ENCODE measurements at places on chromosomes 6 and 20. TPM values are rescaled to one million over a fixed set of nuclear protein-coding genes. Genes with fewer than 3 reads are reported as not detected.
A peak's percentile ranks its signal among the peaks of the same experiment; 100 is the strongest.

GRCh38 chr20:57030611-57031600, 235.5 kb downstream of the BMP7 start:
- peak; percentile 14 for DNase-seq

DNA sequence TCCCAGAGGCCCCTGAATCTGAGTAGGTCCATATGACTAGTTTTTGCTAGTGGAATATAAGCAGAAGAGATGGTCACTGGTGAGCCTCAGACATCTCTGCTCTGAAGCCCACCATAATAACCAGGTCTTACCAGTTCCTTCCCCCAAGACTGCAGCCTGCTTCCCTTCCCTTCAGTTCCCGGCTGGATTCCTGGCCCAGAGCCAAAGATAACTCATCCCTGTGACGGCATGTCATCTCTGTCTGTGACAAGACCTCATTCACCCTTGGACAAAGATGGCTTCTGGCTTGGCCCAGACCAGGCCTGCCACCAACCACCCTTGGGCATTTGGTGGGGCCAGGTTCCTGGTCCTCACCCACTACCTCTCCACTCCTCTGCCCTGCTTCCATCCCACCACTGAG, 145.5 kb upstream of the TOP1 start:
- DNase-seq = no peak

DNA sequence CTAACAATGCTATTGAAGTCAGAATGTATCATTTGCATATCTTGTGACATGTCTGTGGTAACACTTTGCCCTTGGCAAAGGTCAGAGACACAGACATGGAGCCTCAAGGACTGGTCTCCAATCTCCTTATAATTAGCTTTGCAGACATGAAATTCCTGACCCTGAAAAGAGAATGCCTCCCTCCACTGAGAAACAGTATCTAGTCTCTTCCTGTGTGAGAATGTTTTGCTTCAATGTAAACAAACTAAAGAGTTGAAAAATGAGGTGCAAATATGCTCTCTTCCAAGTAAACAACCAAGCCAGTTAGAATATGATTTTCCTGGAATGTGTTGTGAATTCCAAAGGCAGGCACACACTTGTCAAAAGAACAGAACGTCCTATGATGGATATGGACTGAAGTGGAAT, 407.1 kb upstream of the MARCKS start:
- DNase-seq = no peak

- DNase-seq = no peak
Observed at GRCh38 chr20:8155812-8156211, 23.7 kb downstream of the PLCB1 start.

GRCh38 chr20:62244644-62245108, 6.4 kb downstream of the OSBPL2 start:
- DNase-seq = peak; percentile 83

DNA sequence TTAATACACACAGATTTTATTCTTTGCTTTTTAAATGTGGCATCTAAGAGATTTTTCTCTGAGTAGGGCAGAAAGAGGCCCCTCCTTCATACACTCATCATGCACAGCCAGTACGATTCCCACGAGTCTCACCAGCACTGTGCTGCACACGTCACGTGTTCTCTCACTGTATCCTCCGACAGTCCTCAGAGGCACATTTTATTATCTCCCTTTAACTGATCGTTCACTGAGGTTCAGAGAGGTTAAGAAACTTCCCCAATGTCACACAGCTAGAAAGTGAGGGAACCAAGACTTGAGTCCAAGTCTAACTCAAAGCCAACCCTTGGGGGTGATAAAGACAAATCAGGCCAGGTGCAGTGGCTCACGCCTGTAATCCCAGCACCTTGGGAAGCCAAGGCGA, 142.5 kb downstream of the PREX1 start:
- DNase-seq = no peak

- DNase-seq = no peak
Observed at GRCh38 chr20:24097506-24098245, 109.1 kb upstream of the GGTLC1 start.

DNA sequence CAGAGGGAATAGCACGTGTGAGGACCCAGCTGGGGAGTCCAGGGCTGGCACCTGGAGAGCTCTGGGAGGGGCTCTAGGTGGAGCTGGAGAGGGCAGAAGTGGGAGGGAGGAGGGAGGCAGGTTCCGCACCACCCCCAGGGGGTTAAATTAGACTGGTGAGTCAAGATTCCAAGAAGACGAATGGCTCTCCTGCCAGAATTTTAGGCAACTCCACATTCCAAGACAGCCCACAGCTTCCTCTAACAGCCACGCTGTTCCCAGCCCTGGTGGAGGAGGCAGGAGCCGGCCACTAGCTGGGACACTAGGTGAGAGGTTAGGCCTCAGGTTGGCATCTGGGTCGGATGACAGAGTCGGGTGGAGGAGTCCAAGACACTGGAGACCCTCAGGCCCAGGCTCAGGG, 60.2 kb downstream of the TFAP2C start:
- no peak for DNase-seq

GRCh38 chr6:21348146-21348503, 245.4 kb upstream of the SOX4 start:
- DNase-seq = no peak

DNA sequence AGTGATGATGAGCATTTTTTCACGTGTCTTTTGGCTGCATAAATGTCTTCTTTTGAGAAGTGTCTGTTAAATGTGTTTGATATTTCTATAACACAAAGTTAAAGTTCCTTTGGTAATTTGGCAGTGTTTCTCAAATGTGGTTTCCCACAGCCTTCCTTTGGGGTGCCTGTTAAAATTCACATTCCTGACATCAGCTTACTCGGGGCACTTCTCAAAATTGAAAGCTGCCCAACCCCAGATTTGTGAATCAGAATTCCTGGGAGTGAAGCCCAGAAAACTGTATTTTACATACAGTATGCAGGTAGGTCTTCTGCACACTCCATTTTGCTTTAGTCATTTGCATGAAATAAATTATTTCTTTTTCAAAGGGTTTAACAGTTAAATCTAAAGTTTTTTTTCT, 207.9 kb downstream of the GMPR start:
- DNase-seq = no peak

GRCh38 chr6:164792666-164793065, 516.7 kb downstream of the C6orf118 start:
- no peak for DNase-seq

GRCh38 chr20:33460711-33461110, 17.1 kb upstream of the SNTA1 start:
- DNase-seq = no peak

DNA sequence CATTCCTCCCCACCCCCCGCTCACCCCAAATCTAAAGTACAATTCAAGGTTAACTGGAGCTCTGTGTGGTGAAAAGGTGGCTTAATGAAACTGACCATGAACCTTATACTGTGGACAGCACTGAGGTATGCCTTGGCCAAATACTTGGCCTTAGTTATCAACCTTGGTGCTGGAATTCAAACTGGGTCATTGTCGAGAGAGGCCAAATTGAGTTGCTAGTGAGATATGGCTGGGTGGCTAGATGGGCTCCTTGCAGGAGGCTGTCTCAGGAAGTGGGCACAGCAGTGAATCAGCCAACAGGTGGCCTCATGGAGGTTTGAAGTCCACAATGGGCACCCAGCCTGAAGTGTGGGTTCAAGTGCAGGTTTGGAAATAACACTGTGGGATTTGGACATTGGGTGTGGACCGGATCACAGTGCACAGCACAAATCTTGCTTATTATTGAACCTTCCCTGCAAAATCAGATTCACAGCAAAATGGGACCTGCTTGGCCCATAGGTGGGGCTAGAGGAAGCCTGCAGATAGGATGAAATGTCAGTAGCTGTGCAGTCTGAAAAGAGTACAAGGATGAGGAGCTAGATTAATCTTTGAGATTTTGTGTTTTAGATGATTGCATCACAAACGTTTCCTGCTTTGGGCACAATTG, 5.6 kb upstream of the BTBD3 start:
- no peak for DNase-seq

DNA sequence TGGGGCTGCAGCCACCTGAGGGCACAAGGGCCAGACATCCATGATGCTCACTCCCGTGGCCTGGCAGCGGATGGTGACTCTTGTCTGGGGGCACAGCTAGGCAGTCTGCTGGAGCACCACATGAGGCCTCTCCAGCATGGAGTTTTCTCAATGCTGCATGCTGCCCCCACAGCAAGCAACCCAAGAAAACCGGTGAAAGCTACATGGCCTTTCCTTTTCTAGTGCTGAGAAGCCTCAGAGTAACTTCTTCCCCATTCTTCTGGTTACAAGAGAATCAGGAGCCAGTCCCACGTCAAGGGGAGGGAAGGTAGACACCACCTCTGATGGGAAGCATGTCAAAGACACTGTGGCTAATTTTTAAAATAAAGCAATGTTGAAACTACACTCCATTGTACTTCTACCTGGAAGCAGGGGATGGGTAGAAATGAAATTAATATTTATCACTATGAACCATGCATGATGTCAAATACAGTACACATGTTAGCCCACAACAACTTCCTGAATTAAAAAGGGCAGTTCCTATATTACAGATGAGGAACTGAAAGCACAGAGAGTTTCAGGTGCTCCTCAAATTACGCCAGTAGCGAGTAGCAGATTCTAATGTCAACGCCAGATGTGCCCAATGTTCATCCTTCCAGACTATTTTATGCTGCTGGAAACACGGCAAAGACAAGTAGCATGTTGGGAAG, 101.5 kb downstream of the LAMP5 start:
- DNase-seq = no peak

GRCh38 chr6:14533446-14533845, 415.9 kb downstream of the CD83 start:
- DNase-seq = no peak

Gene CGA
- total RNA-seq = not detected

Gene LINC00237
- not detected for total RNA-seq

Gene FAM8A1
- 29.2 TPM for total RNA-seq

Gene WFDC12
- not detected for total RNA-seq

Gene VNN1
- total RNA-seq = not detected

Gene FOXA2
- total RNA-seq = 62.0 TPM

Gene GHRH
- not detected for total RNA-seq

Gene NFATC2
- total RNA-seq = 31.9 TPM

Gene BMP2
- 28.6 TPM for total RNA-seq

Gene PRRT1
- total RNA-seq = 0.87 TPM

Gene SLC22A7
- total RNA-seq = not detected

All from stomach (tissue), 19 donors.